ENCODE measurements at places on chromosomes 1 and 21.

- DNase-seq = no peak
These were observed 21.1 kb downstream of the C1orf115 start for GRCh38 chr1:220711056-220711809.

- no peak for DNase-seq
These were observed 4.2 kb downstream of the SH2D2A start for GRCh38 chr1:156812293-156812990.

- DNase-seq = no peak
These were observed 56.2 kb upstream of the WDR26 start for GRCh38 chr1:224490549-224491537.

DNA sequence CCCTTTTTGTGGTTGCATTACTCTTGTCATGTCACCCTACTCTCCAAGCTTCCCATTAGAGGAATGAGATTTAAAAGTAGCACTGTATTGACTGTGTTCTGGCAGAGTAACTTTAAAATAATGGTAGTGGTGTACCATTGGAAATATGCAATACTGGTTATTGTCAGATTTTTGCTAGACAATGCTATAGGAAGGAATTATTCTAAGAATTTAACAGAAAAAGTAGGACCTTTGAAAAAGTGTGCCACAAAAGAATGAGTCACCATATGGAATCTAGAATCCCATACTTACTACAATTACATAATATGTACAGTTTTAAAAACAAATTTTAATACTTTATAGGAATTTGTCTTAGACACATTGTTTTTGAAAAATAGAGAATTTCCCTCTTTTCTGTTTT lies 13.8 kb downstream of the MIER1 start:
- no peak for DNase-seq

GRCh38 chr1:201123866-201124265 lies 3.1 kb downstream of the ASCL5 start:
- no peak for DNase-seq

DNA sequence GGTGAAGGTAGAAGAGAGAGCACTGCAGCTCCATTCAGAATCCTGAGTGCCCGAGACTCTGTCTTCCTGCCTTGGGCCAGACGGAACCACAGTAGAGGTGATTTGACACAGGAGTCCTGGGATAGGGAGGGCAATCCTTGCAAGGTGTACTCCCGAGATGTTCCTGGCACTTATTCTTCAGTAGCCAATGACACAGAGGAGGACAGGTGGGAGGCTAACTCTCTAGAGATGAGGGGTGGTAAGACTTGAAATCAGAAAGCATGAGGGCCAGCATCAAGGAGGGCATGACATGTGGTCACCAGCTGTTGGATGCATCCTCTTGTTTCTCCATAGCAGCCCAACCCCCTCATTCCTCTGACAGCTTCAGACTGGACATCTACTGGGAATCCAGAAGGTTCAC lies 56.3 kb downstream of the CSMD2 start:
- no peak for DNase-seq

GRCh38 chr1:7224644-7225043 lies 439.4 kb downstream of the CAMTA1 start:
- no peak for DNase-seq

DNA sequence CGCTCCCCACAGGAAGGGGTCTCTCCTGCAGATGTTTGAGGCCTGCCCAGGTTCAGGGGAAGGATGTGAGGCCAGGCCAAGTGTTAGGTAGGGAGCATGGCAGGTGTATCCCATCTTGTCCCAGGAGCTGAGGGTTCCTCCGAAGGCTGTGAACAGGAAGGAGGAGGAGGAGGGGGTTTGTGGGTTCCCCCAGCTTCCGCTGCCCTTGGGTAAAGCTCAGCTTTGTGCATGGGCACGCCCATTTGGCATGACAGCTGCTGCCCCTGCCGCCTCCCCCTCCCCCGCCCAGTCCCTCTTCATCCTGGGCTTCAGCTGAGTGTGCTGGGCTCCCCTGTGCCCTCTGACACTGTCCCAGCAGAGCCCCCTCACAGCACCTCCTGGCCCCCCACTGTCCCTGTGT lies 25.5 kb downstream of the TNFRSF8 start:
- DNase-seq = no peak

GRCh38 chr1:151715726-151716404 lies 738 bp downstream of the CELF3 start:
- no peak for DNase-seq

- no peak for DNase-seq
These were observed 612.5 kb downstream of the MATN1 start for GRCh38 chr1:30110846-30111245.

- DNase-seq = no peak
These were observed 465.5 kb downstream of the MATN1 start for GRCh38 chr1:30257742-30258380.

GRCh38 chr1:52599236-52599635 lies 2.9 kb upstream of the GPX7 start:
- DNase-seq = no peak

GRCh38 chr1:225911191-225912130 lies 12.6 kb downstream of the PYCR2 start:
- peak; percentile 90 for DNase-seq

- no peak for DNase-seq
These were observed 45.2 kb downstream of the EPRS1 start for GRCh38 chr1:220001095-220001501.

DNA sequence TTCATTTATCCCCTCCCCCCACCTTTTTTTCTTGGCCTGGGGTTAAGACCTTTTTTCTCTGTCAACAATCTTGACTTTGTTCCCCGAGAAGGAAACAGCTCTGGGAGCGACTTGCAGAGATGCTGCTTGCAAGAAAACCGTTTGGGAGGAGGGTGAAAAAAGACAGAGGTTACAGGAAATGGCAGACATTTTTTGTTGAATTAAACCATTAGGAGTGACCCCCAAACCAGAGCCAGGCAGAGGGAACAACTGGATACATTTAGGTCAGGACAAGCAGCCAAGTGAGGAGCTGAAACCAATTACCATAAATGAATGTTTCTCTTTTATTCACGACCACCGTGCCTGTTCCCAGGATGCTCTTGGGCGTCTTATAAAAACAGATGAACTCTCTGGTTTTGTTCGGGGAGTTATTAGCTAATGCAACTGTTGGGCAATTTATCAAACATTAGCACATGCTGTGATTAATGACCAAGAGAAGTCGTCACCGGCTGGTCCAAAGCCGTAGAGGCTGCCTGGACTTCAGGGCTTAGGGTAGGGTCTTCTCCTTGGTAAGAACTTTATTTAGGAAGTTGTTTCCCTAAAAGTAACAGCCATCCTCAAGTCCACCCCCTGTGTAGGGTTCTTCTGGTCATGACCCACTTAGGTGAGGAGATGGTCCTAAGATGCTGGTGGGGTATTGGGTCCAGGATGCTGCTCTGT lies 141.0 kb downstream of the FOXD2 start:
- DNase-seq = no peak

GRCh38 chr1:43572538-43572937 lies 41.9 kb downstream of the PTPRF start:
- no peak for DNase-seq

- no peak for DNase-seq
These were observed 14.9 kb downstream of the NTPCR start for GRCh38 chr1:232965124-232965911.

DNA sequence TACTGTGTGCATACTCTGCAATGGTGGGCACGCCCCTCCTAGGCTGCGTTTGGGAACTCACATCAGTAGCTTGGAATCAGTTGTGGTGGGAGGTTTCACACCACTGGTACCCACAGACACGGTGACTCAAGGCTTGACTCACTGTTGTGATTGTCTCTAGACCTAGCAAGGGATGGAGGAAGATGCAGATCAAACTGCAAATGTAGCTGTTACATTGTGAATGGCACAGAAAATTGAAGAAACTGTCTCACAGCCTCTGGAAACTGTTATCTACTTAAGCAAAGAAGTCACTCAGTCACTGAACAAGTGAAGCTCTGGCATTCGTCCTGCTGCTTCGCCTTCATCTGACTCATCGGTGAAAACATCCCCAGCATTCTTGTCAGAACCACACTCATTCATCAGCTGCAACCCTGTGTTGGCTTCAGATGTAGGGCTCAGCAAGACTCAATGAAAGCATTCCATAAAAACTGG lies 59.5 kb downstream of the POFUT2 start:
- no peak for DNase-seq

- DNase-seq = no peak
These were observed 47.2 kb upstream of the PRMT6 start for GRCh38 chr1:107009281-107009680.
